ENCODE measurements at places on chromosomes 7 and 10. TPM values are rescaled to one million over a fixed set of nuclear protein-coding genes. Genes with fewer than 3 reads are reported as not detected.

GRCh38 chr10:48805848-48806247 is 121.2 kb downstream of the WDFY4 start:
- H3K4me1 ChIP-seq: no peaks in the 10 kb centered on the region
- H3K27ac ChIP-seq: peak overlapping the region; percentile 5
- DNase-seq: no peak
- no peaks in the 10 kb centered on the region for H3K36me3 ChIP-seq
- H3K27me3 ChIP-seq: no peaks in the 10 kb centered on the region

- no peak overlapping the region for H3K27ac ChIP-seq
- no peak overlapping the region for H3K4me3 ChIP-seq
- H3K27me3 ChIP-seq: no peaks in the 10 kb centered on the region
- DNase-seq: no peak
Measured at GRCh38 chr10:63324495-63324854, 141.3 kb downstream of the JMJD1C start.

Gene ZEB1
- total RNA-seq: 17.1 TPM

Gene KAT6B
- 71.0 TPM for total RNA-seq

Gene STAG3
- total RNA-seq: not detected

Gene ZNF804B
- not detected for total RNA-seq

Gene TFEC
- 3.7 TPM for total RNA-seq

Data from stomach (tissue), 19 donors.